Myometrial cell (primary cell): ENCODE measurements at places on chromosomes 16 and 17. TPM values are rescaled to one million over a fixed set of nuclear protein-coding genes. Genes with fewer than 3 reads are reported as not detected.

CDRT15 gene
- not detected in 2 replicates for total RNA-seq

CCL17 gene
- not detected in 2 replicates for total RNA-seq

LMF1 gene
- total RNA-seq, result 21.6 and 22.5 TPM in 2 replicates

AOC3 gene
- total RNA-seq, result not detected in 2 replicates
